ENCODE measurements at places on chromosomes 12 and 14.

GRCh38 chr12:1806301-1807086, 13.9 kb upstream of the LRTM2 start:
- DNase-seq, result no peak

- DNase-seq, result no peak
These were observed 409.8 kb upstream of the FOXG1 start for GRCh38 chr14:28356819-28357218.

DNA sequence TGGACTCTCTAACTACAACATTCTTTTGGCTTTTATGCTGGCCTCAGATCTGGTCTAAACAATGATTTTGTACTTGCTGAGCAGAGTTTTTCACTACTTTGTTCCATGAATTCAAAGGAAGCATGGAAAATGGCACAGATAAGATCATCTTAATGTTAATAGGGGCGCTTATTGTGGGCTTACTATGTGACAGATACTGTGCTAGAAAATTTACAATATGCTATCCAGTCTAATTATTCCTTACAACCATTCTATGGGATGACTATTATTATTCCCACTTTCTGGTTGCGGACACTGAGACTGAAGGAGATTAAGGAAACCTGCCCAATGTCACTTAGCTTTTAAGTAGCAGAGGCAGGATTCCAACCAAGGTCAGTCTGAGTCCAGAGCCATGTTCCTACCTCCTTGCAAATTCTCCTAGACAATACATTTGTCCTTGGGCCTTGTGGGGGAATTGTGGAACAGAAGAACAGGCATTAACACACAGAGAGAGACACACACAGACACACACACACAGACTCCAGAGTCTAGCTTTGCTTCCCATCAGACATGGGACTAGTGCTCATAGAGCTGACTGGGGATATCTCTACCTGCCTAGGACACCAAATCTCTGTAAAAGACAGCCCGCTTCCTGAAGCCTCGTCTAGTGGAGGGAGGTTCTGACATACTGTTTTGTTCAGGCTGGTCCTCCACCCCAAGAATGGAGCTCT, 107.7 kb downstream of the SLC38A1 start:
- DNase-seq, result no peak

DNA sequence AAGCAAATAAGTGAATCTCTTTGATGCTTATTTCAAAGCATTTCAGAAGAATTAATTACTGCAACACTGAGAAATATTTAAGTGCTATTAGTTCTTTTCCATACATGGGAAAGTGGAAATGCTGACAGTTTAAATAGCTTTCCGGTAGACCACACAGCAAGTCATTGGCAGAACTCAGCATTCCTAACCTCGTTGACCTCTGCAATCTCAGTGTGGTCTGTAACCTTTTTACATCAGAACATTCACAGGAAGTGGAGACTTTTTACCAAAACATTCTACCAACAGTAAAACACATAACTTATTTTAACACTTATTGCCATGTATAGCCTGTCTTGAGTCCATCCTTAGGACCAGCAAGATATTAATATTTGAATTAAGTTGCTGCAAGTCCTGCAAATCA, 249.5 kb upstream of the DCN start:
- no peak for DNase-seq

DNA sequence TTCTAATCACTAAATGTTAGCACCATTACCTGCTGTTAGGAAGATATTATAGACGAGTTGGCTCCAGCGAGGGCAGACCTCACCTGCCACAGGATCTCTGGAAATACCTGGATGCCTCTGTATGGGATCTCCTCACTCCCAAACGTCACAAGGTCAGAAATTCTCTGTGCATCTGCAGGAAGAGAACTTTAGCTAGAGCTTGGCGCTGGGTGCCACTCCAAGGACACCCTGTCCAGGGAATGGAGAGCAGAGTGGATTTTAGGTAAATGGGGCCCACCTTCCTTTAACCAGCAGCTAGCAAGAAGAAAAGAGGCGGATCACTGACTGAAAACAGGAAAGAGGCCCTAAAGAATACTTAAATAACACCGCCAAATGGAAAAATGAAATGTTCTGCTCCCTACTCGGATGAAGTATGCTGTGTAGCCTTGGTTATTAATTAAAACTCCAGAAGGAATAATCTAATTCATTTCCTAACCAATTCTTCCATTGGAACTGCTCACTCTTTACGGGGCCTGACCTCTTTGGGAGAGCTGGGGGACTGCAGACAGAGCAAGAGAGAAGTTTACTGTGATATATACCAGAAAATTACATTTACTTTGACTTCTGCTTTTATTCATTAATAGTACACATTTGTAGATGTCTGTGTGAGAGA, 4.2 kb upstream of the FOXG1 start:
- no peak for DNase-seq

DNA sequence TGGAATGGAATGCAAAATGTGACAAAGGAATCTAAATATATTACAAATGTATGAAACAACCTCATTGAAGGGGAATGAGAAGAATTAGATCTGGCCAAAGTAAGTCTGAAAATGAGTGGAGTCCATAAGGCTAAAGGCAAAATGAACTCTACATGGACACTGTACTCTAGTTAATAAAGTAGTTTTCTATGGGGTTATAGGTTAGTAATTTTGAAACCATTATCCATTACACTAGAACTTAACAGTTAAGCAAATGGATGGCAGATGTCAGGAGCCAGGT, 222.1 kb downstream of the NUAK1 start:
- no peak for DNase-seq

DNA sequence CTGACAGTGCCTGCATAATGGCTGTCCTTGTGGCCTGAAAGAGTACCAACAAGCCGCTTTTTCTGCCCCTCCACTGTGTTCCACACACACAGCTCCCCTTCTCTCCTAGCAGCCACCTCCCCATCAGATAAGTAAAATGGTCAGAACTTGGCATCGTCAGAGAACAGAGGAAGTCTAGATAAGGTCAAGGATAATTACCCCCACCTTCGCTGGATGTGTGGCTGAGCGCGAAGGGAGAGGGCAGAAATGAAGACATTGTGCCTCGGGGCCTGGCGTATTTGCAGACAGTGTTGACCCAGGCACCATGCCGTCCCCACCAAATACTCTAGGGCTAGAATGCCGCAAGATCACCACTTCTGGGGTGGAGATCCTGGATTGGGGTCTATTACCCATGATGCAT, 30.6 kb downstream of the FBXO21 start:
- no peak for DNase-seq

GRCh38 chr14:65805113-65805473, 392.6 kb downstream of the FUT8 start:
- no peak for DNase-seq

DNA sequence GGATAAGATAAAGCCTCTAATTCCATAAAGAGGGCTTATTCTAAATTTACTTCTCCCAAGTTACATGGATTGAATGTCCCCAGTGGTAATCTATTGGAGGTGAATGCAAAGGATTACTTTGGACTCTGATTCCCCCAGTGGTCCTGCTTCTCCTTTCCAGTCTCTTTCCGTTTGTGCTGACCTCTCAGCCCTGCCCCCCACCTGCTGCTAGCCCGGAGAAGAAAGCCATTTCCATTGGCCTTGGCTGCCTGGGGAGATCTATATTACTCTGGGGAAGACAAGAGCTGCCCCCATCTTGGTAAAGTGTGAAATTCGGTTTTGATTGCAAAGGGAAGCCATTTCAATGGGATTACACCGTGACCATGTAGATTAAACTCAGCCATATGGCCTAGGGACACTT, 13.3 kb downstream of the ASCL1 start:
- DNase-seq, result no peak

GRCh38 chr12:44835641-44836379, 40.3 kb downstream of the NELL2 start:
- DNase-seq, result no peak

DNA sequence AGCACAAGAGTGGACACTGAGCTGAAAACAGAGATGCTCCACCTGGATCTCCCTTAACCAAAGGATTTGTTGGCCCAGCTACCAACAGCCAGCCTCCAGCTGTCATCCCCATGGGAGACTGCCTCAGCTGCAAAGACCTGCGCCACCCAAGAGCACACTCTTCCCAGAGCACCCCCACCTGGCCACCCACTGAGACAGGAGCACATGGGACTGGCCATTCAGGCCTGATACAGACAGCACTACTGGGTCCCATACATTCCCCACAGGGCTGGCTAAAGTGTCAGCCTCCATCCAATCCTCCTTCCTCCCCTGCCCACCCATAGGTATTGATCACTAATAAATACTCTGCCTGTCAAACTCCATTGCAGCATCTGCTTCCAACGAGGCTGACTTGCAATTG, 241.5 kb downstream of the BCL11B start:
- DNase-seq, result no peak

DNA sequence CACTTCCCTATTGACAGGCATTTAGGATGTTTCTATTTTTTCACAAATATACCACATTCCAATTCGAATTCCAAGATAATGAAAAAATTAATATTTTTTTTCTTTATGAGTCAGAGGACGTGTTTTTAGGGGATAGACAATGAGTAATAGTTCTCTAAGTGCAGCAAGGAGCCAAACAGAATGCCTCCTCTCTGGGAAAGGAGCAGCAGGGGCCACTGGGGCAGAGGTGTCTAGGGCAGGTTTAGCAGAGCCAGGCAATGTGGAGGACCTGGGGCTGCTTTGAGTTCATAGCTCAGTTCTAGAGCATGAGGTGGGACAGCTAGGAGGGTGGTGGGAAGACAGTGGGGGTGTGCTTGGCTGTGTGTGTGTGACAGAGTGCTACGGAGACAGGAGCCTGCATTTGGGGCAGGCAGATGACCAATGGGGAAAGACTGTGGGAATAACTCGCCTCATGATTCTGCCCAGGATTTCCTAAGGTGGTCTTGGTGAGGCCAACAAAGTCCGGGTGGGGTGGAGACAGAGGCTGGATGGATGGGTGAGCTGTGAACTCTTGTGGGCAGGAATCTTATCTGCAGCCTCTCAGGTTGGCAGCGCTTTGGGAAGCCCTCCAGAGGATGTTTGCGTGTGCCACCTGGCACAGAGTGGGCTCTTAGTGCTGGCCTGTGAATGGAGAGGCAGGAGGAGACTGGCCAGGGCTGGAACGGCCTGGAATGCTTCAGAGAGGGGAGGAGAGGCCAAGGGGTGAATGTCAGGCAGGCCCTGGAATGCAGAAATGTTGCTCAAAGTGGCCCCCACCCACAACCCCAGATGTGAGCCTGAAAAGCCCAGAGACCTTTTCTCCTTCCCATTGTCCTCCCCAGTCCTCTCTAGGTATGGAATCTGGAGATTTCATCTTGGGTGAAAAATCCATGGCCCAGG, 2.4 kb upstream of the KRT7 start:
- DNase-seq, result no peak

GRCh38 chr14:92121207-92121669, 268 bp downstream of the NDUFB1 start:
- peak; percentile 13 for DNase-seq

DNA sequence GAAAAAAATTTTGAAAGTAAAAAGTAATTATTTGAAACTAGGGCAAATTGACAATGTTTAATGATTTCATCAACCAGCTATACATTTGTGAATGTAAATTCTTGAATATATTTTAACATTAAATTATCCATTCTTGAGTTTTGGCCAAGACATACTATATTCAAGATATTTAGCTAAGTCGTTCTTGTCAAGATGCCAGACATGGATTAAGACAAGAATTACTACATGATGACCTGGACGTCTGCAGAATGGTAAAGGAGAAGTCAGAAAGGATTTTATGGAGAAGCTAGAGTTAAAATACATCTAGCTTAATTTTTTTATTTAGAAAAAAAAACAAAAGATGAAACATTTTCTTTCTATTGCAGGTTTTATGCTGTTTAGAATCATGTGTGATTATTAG, 255.8 kb downstream of the TMTC2 start:
- no peak for DNase-seq

GRCh38 chr12:100422646-100423045, 51.0 kb upstream of the NR1H4 start:
- DNase-seq, result no peak

GRCh38 chr12:129096968-129097367, 243.7 kb downstream of the GLT1D1 start:
- DNase-seq, result no peak
